Right ventricle myocardium inferior (tissue), 1 donor: ENCODE measurements at places on chromosomes 5 and 9. TPM values are rescaled to one million over a fixed set of nuclear protein-coding genes. Genes with fewer than 3 reads are reported as not detected.

The GFI1B gene
- total RNA-seq = 0.43 TPM

The PCA3 gene
- total RNA-seq = not detected

The RPP25L gene
- 38.3 TPM for total RNA-seq

The ZDHHC11B gene
- 14.7 TPM for total RNA-seq

The SPINK6 gene
- not detected for total RNA-seq

The FAM169A gene
- total RNA-seq = 3.0 TPM

The FOXE1 gene
- not detected for total RNA-seq

The CTSV gene
- total RNA-seq = not detected

The CDH9 gene
- total RNA-seq = not detected

The SCGB3A1 gene
- total RNA-seq = not detected

The OR1B1 gene
- not detected for total RNA-seq

The GABRA6 gene
- not detected for total RNA-seq

The CETN3 gene
- 27.9 TPM for total RNA-seq

GRCh38 chr5:138695781-138696180 lies 57.4 kb upstream of the CTNNA1 start:
- DNase-seq = no peak

DNA sequence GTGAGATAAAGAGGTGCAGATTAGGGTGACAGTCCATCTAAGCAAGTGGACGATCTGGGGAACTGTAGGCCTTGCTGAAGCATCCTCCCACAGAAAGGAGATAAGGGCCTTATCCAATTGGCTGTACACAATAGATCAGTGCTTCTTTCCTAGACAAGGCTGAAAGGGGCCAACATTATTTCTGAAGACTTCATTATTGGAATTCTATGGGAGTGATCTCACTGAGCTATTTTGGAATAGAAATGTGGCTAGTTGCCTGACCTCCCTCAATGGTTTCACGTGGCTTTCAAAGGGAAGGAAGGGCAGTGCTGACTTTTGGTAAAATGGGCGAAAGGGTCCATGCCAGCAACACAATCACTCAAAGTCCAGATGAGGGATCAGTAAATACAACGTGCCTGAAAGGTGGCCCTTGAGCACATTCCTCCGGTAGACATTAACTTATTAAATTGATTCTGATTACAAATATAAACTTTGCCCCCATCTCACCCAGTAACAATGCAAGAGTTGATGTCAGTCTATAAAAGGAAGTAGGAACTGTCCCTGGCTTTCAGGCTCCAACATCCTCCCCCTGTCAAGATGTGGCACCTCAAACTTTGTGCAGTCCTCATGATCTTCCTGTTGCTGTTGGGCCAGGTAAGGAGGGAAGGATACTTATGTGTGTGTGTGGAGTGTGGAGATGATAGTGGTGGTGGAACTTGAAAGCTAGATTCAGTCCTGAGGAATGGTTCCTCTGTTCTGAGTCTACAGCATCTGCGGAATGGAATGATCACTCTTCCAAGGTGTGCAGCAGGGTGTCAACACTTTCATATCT lies at the start of gene LEAP2:
Gene LEAP2 (plus strand): TSS at position 550 of the 811 bp plus-strand sequence. CDS start 27 bp downstream, at position 577.
- DNase-seq = no peak

GRCh38 chr9:84697509-84698114 lies 28.1 kb downstream of the NTRK2 start:
- peak; percentile 74 for DNase-seq

GRCh38 chr9:4839470-4839912 lies 46.7 kb downstream of the RCL1 start:
- DNase-seq = no peak

- DNase-seq = no peak
These were observed 323.9 kb upstream of the RORB start for GRCh38 chr9:74173284-74173683.

DNA sequence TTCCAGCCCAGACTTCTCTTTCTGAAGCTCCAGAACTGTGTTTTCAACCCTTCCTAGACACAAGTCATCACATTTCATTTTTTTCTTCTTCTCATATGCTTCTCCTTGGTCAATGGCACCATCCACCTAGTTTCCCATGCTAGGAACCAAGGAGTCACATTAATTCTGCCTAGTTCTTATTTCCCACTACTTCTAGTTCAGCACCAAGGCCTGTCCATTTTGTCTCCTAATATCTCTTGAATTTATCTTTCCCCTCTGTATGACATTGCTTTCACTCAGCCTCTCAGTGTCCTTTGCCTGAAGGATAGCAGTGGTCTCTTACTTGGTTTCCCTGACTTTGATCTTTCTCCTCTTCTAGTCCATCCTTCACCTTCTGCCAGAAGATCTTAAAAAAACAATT lies 38.8 kb downstream of the ARHGEF28 start:
- no peak for DNase-seq

DNA sequence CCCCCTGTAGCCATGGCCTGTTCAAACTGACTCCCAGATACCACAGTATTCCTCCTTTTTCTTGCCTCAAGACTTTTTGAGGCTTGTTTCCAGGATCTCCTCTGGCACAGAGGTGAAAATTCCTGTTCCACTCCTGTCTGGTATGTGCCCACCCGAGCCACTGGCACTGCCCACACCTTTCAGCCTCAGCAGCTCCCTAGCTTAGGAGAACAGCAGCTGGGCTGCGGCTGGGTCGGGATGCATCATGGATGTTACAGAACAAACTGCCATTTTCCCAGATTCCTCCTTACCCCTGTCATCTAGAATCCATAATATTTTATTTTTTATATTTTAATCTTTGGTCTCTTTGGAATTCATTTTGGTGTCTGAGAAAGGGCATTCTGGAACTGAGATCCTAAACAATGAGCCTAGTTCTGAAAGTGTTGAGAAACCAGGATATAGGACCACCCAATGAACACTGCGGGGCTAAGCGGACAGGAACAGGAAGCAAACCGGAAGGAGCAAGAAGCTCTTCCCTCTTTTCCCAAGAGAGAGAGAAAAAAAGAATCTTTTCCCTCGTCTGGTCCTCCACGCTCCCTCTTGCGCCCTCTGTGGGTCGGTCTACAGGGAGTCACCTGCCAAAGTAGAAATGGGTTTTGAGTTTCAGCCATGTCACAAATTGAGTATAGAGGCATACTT lies 12.5 kb downstream of the OR2S2 start:
- DNase-seq = peak; percentile 92

DNA sequence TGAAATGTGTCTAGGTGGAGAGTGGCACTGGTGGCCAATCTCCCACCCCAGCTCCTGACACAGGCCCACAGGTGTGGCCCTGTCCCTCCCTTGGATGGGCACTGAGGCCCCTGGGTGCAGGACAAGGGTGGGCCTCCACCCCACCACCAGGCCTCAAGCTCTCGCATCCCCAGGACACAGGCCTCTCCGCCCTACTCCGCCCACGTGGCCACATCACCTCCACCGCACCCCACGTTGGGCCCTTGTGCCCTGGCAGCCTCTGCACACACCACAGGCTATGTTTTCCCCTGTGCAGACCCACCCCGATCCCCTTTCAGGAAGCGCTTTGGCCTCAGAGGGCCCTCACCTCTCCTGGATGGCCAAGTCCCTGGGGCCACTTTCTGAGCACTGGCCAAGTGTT lies 54.7 kb downstream of the SECISBP2 start:
- no peak for DNase-seq

- no peak for DNase-seq
These were observed 31.1 kb upstream of the IQGAP2 start for GRCh38 chr5:76371960-76372322.

- DNase-seq = peak; percentile 78
These were observed 59.1 kb downstream of the ABCA1 start for GRCh38 chr9:104868687-104869404.

GRCh38 chr9:37554318-37554717 lies 21.9 kb downstream of the FBXO10 start:
- DNase-seq = no peak

DNA sequence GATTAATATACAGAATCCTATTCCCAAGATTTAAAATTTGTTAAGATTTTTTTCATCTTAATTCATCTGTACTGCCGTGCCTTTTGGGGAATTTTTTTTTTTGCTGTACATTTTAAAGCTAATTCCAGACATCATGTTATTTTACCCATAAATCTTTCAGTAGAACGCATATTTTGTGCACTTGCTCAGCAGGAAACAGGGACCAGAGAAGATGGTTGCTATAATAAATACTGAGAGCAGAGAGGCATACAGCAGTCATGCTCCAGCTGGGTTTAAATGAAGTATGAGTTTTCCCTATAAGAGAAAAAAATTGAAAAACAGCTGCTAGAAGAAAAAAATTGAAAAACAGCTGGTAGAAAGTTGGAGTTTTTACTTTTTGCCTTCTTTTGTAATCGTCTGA lies 196.9 kb upstream of the PUM3 start:
- no peak for DNase-seq

- no peak for DNase-seq
These were observed 477.8 kb upstream of the PAPPA start for GRCh38 chr9:115675834-115676233.

DNA sequence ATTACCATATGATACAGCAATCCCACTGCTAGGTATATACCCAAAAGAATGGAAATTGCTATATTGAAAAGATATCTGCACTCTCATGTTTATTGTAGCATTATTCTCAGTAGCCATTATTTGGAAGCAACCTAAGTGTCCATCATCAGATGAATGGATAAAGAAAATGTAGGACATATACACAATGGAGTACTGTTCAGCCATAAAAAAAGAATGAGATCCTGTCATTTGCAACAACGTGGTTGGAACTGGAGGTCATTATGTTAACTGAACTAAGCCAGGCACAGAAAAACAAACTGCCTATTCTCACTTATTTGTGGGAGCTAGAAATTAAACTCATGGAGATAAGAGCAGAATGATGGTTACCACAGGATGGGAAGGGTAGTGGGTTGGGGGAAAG lies 63.1 kb upstream of the TTC23L start:
- DNase-seq = no peak

- DNase-seq = no peak
These were observed 23.5 kb downstream of the NTNG2 start for GRCh38 chr9:132185073-132186009.

- DNase-seq = no peak
These were observed 6.3 kb downstream of the IFNA21 start for GRCh38 chr9:21160178-21160577.

DNA sequence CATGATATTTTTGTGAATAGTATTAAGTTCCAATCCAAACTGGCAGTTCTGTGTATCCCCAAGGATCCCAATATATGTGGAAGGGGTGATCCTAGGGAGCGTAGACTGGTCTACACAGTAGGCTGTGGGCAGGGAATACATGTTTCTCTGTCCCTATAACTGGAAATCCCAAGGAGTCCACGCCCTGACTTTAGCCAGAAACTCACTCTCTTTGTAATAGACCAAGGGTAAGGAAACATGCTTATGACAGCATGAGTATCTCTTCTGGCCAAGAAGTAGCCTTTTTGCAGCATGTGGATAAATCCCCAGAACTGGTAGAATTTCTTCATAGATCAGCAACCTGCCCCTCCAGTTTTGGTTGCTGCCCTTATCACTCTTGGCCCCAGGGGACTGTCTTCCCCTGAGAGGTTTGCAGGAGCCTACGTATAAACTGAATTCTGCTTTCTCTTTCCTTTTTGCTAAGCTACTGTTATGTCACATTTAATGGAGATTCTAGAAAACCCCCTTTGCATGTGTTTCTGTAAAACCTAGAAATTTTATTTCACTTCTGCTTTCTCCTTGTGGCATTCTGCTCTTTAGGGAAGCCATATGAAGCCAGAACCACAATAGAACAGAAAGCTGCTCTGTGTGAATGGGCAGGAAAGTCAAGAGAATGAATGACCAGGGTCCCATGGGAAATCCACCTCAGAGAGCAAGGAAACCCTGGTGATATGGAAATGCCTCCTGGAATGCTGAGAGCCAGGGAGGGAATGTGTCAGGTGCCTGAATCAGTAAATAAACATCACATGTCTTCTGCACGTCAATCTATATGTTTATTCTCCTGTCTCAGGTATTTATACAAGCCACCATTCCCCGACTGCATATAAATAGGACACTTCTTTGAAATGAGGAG lies 3.5 kb downstream of the IFNA2 start:
- no peak for DNase-seq

DNA sequence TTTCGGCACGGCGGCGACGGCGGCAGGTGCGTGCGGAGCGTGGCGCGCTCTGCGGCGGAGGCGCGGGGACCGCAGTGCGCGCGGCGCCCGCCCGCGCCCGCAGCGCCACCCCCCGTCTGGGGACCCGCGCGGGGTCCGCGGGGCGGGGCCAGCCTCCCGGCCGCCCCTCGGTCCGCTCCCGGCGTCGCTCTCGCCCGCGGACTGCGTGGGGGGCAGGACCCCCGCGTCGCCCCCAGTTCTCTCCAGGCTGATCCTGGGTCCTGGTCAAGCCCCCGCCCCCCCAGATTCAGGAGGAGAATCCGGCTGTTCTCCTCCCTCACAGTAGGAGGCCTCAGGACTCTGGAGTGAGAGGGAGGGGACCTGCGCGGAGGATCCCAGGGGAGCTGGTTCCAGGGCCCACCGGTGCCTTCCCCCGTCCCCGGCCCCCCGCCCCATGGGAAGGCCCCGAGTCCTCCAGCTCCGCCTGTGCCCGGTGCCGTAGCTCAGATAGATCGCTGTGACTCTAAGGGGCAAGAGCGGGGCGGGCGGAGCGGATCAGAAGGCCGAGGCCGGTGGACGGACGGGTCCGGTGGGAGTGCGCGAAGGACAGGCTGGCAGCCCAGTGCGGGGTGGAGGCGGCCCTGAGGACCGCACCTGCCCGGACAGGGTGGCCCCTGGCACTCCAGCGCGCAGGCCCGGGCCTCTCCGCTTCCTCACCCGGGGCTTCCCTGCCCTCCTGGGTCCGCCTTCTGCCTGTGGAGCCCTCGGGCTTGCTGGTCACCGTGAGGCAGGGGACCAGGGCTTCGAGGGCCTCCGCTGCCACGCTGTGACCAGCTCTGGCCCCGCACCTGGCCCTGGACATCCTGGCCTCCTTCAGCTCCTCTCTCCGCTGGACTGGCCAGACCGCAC lies at the start of gene RNF208:
Gene RNF208 (minus strand): TSS at position 51 of the 888 bp plus-strand sequence. CDS start 1,028 bp downstream, outside the sequence.
- peak; percentile 77 for DNase-seq

DNA sequence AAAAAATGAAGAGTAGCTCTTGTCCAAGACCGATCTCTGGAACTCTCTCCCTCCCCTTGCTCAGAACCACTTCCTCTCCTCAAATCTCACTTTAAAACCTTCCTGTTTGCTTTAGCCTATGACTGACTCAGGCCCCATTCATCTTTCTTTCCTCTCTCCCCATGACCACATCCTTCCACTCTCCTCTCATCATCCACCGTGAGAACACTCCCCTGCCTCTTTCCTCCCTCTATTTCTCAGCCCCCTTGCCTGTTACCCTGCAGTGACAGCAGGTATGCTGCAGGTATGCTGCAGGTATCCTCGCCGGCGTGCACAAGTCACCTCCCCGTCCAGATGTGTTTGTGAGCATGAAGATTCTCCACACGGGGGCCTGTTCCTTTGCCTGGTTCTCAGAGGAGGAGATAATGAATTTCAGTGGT lies 505.3 kb downstream of the CCDC171 start:
- no peak for DNase-seq

- no peak for DNase-seq
These were observed 105.7 kb upstream of the GHR start for GRCh38 chr5:42317575-42317974.

DNA sequence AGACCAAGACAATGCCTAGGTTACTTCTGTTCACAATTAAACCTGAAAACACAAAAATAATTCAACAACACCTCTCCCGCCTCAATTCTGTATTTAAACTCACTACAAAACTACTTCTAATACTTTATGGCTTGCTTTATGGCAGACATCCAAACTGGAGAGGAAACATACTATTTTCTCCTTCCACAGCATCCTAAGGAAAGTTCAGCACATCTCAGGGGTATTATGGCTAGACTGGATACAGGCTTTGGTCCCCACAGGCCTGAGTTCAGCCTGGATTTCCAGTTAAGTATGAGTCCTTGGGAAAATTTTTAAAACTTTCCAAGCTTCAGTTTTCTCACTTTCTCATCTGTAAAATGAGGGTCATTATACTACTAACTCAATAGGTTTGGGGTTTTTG lies 480.2 kb downstream of the CAAP1 start:
- DNase-seq = no peak

- no peak for DNase-seq
These were observed 107.0 kb downstream of the COL5A1 start for GRCh38 chr9:134748591-134748990.
